ENCODE measurements at places on chromosomes 12 and 14.

DNA sequence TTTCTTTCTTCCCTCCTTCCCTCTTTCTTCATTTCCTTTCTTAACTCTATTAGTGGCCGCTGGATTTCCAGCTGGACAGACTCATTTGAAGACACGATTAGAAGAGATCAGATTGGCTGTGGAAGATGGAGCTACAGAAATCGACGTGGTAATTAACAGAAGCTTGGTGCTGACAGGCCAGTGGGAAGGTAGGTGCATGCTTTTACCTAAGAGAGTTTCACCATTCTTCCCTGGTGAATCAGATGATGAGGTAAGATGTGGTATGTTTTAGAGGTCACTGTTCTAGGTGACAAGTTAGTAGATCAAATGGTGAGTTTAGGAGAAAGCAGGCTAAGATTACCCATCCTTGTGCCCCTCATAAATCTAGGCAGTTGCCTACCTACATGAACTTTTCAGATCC, 51.6 kb downstream of the DERA start:
- DNase-seq, result no peak

DNA sequence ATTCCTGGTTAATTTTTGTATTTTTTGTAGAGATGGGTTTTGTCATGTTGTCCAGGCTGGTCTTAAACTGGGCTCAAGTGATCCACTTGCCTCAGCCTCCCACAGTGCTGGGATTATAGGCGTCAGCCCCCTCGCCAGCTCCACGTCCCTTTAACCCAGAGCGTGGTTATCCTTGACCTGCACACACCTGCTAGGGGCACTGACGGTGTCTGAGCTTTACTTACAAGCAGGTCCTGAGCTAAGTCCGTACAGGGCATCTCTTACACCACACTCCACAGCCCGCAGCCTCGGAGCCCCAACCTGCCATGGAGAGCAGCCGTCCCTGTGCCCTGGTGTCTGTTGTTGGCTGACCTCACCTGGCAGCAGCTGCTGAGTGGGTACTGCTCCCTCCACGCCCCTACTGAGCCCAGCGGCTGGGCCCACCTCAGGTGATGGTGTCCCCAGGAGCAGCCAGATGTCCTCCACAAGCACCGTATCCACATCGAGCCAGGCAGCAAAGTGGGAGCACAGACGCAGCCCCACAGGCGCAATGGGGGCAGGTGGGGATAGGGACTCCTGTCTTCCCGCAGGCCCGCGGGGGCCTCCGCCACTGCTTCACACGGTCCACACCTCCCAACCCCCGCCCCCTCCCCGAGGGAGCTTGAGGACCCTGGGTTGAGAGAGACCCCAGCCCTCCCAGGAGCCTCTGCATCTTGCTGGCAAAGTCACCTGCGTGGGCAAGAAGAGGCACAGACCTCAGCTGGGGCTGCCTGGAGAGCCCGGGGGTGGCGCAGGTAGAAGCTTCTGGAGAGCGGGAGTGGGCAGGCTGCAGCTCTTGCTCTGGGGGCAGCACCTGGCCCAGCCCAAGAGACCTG, 325.4 kb upstream of the SFSWAP start:
- DNase-seq, result no peak

GRCh38 chr12:117028254-117028653, 71.0 kb downstream of the TESC start:
- DNase-seq, result no peak

DNA sequence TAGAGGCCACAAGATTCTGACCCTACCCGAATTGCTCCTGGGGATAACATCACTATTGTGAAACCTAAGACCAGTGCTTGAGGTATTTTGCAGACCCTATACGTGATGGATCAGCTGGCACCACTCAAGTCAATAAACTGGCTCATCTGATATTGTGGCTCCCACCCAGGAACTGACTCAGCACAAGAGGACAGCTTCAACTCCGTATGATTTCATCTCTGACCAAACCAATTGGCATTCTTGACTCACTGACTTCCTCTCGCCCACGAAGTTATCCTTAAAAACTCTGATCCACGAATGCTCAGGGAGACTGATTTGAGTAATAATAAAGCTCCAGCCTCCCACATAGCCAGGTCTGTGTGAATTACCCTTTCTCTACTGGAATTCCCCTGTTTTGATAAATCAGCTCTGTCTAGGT, 1036.1 kb upstream of the TMEM132C start:
- DNase-seq, result no peak

DNA sequence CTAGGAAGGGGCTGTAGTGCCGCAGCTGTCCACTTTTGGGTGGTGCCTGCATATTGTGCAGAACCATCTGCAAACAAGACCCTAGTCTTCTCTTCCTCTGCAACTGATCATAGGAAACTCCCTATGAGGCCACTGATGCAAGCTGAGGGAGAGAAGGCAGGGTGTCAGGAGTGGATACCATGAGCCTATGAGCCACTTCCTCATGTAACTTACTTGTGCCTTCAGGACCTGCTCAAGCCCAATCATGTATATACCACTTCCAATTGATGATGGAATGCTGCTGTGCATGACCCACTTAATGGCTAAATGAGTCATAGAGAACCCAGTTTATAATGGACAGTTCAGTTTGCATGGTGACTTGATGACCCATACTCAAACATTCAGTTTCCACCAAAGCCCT, 107.9 kb downstream of the ALG10B start:
- no peak for DNase-seq

DNA sequence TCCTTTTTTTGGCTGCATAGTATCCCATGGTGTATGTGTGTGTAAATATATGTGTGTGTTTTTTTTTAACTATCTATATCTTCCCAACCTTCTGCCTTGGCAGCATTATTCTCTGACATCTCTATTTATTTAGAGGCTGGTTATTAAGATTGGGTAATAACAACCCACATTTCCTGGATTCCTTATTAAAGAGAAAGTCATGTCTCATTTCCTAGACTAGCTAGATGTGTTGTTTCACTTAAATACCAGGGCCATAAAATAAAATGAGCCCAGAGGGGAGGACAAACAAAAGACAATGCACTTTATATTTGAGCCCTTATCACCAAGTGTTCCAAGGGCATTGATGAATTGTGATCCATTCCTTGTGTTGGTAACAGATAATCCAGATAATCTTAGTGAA, 169.1 kb downstream of the SLC5A8 start:
- DNase-seq, result no peak

GRCh38 chr12:128365651-128366231, 98.8 kb downstream of the TMEM132C start:
- DNase-seq, result no peak

DNA sequence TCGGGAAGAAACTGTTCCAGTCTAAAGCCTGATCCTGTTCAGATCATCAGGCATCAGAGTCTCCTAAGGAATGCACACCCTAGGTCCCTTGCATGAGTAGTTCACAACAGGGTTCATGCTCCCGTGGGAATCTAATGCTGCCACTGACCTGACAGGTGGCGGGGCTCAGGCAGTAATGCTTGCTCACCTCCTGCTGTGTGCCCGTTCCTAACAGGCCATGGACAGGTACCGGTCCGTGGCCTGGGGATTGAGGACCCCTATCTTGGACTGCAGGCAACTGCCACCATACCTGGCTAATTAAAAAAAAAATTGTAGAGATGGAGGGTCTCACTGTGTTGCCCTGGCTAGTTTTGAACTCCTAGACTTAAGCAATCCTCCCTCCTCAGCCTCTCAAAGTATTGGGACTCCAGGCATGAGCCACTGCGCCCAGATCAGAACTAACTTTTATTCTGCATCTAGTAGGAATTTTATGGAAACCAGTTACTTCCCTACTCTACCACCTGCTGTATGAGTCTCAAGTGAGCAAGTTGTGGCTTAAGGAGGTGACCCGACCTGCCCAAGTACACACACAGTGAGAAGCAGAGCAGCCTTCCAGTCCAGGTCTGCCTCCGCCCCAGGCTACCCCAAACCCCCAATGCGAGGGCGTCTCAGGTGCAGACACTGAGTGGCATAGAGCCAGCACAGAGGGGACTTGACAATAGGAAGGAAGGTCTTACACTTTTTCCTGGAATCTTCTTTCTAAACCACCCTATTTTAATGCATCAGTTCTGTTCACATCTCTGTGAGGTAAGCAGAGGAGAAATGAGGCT, 2.5 kb upstream of the PAPLN start:
- no peak for DNase-seq

DNA sequence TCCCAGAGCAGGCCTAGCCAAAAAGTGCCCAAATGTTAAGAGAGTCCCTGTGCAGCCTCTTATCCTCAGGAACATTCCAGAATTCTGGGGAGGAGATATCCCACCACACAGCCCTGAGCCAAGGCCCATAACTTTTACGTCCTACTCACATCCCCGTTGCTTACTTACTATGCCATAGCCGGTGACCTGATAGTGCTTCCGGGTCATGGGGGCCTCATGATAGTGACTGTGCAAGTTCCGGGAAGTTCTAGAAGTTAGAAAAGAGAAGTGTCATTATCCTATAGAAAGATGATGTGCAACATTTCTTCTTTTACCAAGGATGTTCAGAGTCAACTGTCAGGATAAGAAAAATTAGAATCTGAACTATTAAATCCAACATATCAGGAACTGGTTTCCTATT, 15.6 kb upstream of the NGB start:
- DNase-seq, result no peak

- DNase-seq, result no peak
Observed at GRCh38 chr12:101854747-101855146, 22.6 kb upstream of the DRAM1 start.

DNA sequence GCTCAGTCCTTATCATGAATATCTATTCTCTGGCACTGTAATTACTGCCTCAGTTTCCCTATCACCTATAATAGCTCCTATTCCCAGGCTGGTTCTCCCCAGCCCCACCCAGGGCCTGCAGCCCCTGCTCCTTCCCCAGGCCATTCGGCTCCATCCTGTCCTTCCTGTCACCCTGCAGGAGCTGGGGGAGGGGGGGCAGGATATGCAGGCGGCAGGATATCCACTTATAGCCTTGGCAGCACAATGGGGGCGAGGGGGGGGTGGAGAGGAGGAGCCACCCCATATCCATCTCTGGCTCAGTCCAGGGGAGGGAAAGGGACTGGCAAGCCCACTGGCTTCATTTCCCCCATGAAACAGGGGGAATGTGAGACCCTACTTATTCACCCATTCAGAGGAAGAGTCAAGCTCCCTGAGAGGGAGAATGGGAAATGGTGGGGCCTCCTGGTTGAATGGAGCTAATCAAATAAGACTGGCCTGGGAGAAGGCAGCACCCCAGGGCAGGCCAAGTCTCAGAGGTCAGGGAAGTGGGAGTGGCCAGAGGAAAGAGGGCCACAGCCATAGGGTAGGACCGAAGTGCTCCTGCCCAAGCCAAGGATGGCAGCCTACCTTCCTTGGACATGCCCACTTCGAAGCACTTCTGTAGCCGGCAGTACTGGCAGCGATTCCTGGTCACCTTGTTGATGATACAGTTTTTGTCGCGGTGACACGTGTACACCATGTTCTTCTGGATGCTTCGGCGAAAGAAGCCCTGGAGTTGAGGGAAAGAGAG, 7.8 kb upstream of the ITGB7 start:
- no peak for DNase-seq

GRCh38 chr14:92676403-92677086, 71.9 kb downstream of the LGMN start:
- no peak for DNase-seq

DNA sequence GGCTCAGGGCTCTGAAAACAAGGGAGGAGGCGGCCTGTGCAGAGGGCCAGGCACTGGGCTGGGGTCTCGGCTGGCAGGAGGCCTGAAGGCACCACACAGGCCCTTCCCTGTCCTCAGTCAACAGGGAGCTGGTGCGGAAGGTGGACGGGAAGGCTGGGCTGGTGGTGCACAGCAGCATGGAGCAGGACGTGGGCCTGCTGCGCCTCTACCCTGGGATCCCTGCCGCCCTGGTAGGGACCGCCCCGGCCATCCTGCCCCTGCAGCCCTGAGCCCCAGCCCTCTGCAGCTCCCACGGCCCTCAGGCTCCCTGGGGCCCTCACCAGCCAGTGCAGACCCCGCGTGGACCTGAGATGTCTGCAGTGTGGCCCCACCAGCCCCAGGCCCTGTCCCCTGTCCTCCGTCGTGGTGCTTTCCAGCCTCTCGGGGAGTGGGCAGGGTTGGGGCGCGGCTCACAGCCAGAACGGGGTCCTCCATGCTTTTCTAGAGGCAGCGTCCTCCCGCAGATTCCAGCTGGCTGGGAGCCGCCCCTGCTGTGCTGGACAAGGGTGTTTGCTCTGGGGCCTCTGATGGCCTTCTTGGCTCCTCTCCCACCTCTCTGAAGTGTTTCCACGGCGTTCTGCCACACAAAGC, 18.1 kb downstream of the ASPG start:
- no peak for DNase-seq

DNA sequence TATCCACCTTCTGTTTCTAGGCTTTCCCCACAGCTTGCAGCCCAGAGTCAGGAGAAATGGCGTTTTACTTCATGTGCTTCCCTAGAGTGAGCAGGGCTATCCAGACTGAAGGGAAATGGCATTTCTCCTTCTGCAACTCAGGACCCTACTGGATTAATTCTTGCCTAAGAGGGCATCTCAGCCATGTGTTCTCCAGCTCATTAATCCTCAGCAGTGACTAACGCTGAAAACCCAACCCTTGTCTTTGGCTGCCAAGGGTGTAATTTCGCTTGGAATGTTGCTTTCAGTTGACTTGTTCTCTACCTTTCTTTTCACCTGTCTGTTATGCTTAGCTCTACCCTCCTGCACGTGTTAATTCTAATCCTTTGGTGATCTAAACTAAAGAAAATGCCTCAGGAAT, 21.0 kb upstream of the EMP1 start:
- no peak for DNase-seq

DNA sequence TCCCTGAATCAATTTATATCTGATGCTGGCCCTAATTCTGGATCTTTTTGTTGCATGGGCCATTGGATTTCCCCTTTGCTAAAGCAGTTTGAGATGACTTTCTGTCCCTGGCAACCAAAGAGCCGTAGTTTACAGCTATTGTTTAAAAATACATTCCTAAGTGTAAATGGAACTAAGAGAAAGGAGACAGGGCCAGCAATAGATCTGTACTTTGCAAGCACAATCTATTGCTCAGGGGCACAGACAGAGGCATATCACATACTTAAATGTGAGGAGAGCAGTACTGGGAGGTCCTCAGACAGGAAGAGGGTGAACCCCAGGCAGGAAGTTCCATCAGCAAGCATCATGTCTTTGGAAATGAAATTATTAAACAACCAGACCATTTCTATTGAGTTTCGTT, 126.6 kb downstream of the ZFP36L1 start:
- no peak for DNase-seq

- DNase-seq, result no peak
Observed at GRCh38 chr14:96086574-96087077, 47.5 kb downstream of the C14orf132 start.

GRCh38 chr14:66842911-66843512, 335.1 kb downstream of the GPHN start:
- DNase-seq, result no peak

DNA sequence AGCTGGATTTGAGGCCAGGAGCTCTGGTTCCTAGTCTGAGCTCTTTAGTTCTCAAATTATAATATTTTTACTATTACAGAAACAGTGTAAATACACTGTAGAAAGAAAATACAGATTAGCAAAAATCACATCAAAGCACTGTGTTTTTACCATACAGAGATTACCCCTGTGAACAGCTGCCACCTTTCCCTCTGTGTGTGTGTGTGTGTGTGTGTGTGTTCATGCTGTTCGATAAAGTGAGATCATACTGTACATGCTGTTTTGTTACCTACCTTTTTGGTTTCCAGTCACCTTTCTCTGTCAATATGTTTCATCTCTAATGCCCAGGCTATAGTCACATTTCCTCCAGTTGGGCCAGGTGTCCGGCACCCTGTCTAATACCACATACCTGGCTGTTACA, 26.9 kb downstream of the MVK start:
- DNase-seq, result no peak
